ENCODE measurements at places on chromosomes 3 and 15.

GRCh38 chr15:82003916-82004315 is 41.9 kb downstream of the MEX3B start:
- no peak for DNase-seq

DNA sequence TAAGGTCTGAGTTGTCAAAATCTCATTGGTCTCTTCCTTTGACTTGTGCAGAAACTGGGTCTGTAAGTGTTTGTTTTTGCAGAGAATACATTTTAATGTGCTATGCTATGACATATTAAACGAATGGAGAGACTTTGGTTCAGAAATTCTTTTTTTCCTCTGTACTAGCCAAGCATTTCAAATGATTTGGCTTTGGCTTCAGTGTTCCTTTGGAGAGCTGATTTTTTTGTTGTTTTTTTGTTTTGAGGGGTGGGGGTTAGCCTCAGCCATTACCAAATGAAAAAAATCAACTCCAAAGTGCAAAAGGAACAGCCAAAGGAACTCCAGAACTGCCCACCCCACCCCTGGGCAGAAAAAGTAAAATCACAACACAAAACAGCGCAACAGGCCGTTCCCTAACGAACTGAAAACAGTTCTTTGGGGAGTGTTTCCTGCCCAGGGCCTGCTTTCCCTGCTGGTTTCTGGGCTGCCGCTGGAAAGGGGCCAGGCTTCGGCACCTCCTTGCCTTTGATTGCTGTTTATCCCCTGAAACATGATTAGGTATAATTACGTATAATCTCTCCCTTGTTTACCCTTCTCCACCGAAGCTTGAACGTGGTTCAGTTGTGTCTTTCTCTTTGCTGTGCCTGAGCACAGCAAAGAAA is 57.6 kb upstream of the NEO1 start:
- DNase-seq = no peak

DNA sequence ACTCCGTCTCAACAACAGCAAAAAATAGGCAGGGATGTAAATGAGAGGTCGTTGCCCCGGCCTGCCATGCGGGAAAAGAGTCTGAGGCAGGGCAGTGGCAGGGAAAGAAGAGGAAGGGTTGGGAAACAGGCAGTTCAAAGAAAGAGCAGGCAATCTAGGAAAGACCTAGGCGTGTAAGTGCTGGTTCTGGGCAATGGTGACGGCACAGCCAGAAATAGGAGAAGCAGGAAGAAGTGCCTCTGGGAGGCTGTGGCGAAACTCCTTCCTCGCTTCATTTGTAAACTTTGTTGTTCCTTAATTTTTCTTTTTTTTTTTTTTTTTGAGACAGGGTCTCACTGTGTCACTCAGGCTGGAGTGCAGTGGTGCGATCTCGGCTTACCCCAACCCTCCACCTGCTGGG is 4.3 kb downstream of the SLC51A start:
- no peak for DNase-seq

GRCh38 chr15:81254277-81254915 is 57.7 kb downstream of the IL16 start:
- DNase-seq = no peak

- DNase-seq = no peak
Observed at GRCh38 chr3:46857485-46858341, 5.5 kb downstream of the MYL3 start.

Data from activated CD8-positive, alpha-beta memory T cell treated with anti-CD3 and anti-CD28 coated beads for 4 hours (primary cell).